Forelimb muscle (tissue), 1 donor: ENCODE measurements at places on chromosomes 7 and 10. TPM values are rescaled to one million over a fixed set of nuclear protein-coding genes. Genes with fewer than 3 reads are reported as not detected.

Gene CH25H
- polyA plus RNA-seq: 0.35 TPM

Gene SFRP4
- polyA plus RNA-seq: 22.2 TPM

Gene CALML3
- 0.09 TPM for polyA plus RNA-seq

Gene OR2A42
- 0.34 TPM for polyA plus RNA-seq

Gene PTPRE
- 7.8 TPM for polyA plus RNA-seq

Gene ODAD2
- 0.62 TPM for polyA plus RNA-seq

Gene ATP6V1F
- polyA plus RNA-seq: 132 TPM

Gene MXI1
- polyA plus RNA-seq: 23.3 TPM

Gene MRLN
- 175 TPM for polyA plus RNA-seq

Gene CALHM1
- polyA plus RNA-seq: 0.04 TPM

Gene OR2A14
- not detected for polyA plus RNA-seq

Gene TMEM140
- 11.6 TPM for polyA plus RNA-seq

Gene SCIN
- 0.34 TPM for polyA plus RNA-seq

Gene ITPRID1
- 0.52 TPM for polyA plus RNA-seq

Gene HOXA11
- polyA plus RNA-seq: 1.2 TPM

Gene SPDYE1
- 1.6 TPM for polyA plus RNA-seq

Gene SPDYE16
- 2.7 TPM for polyA plus RNA-seq

Gene PDE1C
- polyA plus RNA-seq: 3.0 TPM

Gene FAM237B
- polyA plus RNA-seq: 0.06 TPM

Gene OLAH
- polyA plus RNA-seq: 0.08 TPM

Gene ITGB8
- 3.9 TPM for polyA plus RNA-seq

Gene OR13A1
- polyA plus RNA-seq: not detected

Gene ATRNL1
- 0.71 TPM for polyA plus RNA-seq

Gene PLCE1
- 47.9 TPM for polyA plus RNA-seq

Gene STRIP2
- 9.2 TPM for polyA plus RNA-seq

Gene CRCP
- polyA plus RNA-seq: 21.5 TPM

Gene TEX47
- not detected for polyA plus RNA-seq

Gene SAMD8
- 14.0 TPM for polyA plus RNA-seq

Gene AFAP1L2
- 34.0 TPM for polyA plus RNA-seq

Gene ACSM6
- polyA plus RNA-seq: not detected

Gene TRIM73
- polyA plus RNA-seq: 4.6 TPM
